ENCODE measurements at places on chromosomes 13 and 19.

DNA sequence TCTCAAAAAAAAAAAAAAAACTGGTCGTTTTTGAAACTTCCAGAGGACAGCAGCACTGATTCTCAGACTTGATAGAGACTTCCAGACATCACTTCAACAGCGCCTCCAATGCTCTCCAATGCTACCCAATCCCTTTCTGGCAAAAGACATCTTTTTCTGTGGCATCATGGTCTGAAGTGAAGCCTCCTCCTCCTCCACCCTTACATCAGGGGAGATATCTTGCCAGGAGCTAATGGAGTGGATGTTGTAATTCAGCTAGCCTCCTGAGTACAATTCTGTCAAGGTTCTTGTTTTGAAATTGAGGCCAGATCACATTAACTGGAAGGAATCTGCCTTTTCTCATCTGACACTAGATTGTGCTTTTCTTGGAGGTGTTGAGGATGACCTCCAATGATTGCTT lies 24.2 kb downstream of the FXYD5 start:
- no peak for DNase-seq

- no peak for DNase-seq
Observed at GRCh38 chr13:111282425-111282824, 38.0 kb upstream of the TEX29 start.

DNA sequence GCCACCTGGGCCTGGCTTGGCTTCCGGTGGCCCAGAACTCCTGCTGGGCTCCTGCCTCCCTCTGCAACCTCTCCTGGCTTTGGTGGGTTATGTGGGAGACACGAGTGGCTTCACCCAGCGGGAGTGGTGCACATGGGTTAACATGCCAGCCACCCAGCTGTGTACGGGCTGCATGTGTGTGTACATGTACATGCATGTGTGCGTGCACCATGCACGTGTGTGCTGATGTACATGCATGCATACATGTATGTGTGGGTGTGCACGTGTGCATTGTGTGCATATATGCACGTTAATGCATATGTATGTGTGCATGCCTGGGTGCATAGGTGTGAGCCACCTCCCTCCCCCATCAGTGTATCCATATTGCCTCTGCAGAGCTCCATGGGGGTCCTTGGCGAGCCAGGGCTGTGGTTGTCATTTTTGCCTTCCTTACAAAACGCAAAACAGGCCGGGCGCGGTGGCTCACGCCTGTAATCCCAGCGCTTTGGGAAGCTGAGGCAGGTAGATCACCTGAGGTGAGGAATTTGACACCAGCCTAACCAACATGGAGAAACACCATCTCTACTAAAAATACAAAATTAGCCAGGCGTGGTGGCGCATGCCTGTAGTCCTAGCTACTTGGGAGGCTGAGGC lies 12.5 kb downstream of the GNA11 start:
- no peak for DNase-seq

DNA sequence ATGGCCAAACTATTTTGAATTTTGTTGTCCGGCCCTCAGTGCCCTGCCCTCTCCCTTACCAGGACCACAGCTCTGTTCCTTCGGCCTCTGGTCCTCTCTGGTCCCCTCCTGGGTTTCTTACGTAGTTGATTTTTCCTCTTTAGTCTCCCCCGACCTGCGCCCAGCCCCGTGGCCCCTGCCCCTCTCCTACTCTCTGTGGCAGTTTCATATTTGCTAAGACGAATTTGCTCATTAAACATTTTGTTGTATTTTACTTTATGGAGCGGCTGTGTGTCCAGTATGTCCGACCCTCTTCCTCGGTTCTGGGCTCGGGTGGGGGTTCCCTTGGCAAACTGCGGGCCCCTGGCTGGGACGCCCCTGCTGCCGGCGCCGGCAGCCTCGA lies 576 bp upstream of the EPN1 start:
- no peak for DNase-seq

DNA sequence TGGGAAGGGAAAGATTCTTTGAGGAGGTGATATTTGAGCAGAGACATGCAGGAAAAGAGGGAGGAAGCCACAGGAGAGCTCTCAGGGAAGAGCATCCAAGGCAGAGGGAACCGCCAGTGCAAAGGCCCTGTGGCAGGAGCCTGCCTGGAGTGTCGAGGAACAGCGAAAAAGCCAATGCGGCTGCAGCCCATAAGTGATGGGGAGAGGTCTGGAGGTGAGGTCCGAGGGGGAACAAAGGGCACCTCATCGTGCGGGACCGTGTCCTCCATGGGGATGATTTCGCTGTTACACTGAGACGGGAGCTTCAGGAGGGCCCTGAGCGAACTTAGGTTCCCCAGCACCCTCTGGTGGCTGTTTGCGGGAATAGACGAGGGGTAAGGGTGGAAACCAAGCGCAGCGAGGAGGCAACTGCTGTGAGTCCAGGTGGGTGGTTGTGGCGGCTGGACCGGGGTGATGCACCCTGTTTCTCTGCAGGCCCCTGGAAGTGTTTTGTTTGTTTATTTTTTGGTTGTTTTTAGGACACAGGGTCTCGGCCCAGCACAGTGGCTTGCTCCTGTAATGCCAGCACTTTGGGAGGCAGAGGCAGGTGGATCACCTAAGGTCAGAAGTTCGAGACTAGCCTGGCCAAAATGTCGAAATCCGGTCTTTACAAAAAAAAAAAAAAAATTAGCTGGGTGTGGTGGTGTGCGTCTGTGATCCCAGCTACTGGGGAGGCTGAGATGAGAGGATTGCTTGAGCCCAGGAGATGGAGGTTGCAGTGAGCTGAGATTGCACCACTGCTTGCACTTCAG lies 5.9 kb upstream of the EHD2 start:
- DNase-seq = peak; percentile 36

DNA sequence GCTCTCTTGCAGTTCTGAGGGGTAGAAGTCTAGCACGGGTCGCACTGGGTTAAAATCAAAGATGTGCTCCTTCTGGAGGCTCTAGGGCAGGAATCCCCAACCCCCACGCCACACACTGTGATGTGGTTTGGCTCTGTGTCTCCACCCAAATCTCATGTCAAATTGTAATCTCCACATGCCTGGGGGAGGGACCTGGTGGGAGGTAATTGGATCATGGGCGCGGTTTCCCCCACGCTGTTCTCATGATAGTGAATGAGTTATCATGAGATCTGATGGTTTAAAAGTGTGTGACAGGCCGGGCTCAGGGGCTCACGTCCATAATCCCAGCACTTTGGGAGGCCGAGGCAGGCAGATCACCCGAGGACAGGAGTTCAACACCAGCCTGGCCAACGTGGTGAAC lies 26.6 kb upstream of the CALM3 start:
- no peak for DNase-seq

DNA sequence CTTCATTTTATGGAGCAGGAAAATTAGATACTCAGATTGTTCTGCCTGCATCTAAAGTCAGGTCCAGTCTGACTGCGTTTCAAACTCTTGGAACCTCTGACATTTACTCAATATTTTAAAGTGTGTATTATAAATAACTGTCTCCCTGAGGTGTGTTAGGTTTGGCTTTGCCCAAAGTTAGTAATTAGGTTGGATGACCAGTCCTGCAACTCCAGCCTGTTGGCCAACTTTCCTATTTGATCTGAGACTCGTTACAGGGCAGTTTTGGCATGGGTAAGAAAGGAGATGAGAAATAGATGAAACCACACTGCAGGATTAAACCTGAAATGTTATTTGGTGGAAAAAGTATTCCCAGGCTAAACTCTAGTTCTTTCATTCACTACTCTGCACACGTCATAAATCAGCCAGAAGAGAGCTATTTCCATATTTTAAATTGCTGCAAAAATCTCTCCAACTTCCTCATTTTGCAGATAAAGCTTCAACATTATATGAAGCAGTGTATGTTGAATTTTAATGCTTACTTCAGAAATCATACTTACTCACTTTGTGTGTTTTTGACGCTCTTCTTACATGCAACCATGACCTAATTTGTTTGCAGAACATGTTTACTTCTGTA lies 357.1 kb downstream of the DCT start:
- DNase-seq = no peak

GRCh38 chr13:30785191-30785850 lies 50.0 kb downstream of the ALOX5AP start:
- no peak for DNase-seq

DNA sequence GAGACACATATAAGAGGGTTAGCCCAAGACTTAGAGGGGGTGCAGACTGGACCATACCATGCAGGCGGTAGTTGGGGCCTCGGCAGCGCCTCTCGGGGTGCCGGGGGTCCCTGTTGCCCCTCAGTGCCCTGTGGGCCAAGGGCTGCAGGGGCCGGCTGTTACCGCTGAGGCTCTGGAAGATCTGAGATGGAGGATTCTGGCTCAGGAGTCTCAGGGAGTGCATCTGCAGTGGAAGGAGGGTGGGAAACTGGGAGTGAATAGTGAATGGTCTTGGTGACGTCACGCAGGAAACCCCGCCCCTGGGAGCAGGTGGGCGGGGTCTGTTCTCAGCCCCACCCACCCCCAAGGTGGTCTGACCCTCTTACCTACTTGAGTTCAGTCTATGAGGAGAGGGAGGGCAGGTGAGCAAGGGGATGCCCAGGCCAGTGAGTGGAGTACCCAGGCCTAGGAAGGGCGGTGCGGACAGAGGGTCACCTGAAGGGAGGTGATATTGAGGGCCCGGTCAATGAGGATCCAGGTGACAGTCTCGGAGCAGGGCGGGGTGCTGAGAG lies 1.7 kb upstream of the DBP start:
- no peak for DNase-seq

All from NCI-H510A (cell line).